ENCODE measurements at places on chromosomes 5 and 9. TPM values are rescaled to one million over a fixed set of nuclear protein-coding genes. Genes with fewer than 3 reads are reported as not detected.

- no peak for DNase-seq
Observed at GRCh38 chr5:103929338-103930013, 366.9 kb upstream of the NUDT12 start.

GRCh38 chr9:136645903-136646754 is 16.6 kb upstream of the EGFL7 start:
- no peak for DNase-seq

- no peak for DNase-seq
Observed at GRCh38 chr5:91928754-91929521, 545.8 kb upstream of the ARRDC3 start.

DNA sequence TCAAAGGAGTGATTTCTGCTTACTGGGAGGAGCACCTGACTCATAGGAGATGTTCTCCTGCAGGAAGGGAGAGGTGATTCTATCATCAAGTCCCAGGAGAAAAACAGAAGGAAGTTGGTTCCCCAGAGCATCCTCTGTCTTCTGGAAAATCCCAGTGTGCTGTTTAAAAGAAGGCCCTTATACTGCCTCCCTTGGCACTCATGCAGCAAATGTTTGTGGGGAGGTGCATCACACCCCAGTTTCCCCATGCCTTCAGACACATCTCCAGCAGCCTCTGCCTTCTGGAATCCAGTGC is 63.1 kb downstream of the PPARGC1B start:
- no peak for DNase-seq

GRCh38 chr9:134955801-134956200 is 38.1 kb upstream of the FCN1 start:
- no peak for DNase-seq

DNA sequence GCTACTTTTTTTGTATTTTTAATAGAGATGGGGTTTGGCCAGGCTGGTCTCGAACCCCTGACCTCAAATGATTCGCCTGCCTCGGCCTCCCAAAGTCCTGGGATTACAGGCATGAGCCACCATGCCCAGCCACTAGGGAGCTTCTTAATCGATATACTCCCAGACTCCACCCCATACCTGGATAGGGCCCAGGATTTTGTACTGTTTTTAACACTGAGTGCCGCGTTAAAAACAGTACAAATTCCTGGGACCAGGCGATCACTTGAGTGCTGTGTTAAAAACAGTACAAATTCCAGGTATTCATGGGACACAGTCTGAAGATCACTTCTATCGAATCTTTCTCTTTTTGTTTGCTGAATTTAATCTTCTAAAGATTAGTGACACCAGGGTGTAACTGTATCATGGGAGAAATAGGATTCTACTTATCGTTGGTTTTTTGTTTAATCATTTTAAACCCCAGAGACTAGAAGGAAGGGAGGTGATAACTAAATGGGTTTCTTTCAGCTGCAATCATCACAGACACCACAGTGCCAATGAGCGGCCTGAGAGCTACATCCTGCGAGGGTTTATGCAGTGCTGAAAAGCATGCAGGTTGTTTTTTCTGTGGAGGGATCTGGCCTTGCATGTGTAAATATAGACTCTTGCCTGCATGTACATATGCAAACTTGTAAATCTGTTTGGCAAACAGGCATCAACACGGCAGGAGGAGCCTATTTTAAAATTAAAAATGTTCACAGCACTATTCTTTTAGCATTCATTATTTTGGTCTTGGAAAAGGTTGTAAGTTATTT is 303.8 kb upstream of the WWC1 start:
- no peak for DNase-seq

- peak; percentile 75 for DNase-seq
Observed at GRCh38 chr9:89318123-89319014, at the start of gene SECISBP2. Gene SECISBP2, plus strand, starts transcription at chr9:89318500. Its CDS starts 77 bp downstream, at chr9:89318577.

- DNase-seq, result no peak
Observed at GRCh38 chr5:152593388-152593787, 188.3 kb upstream of the NMUR2 start.

DNA sequence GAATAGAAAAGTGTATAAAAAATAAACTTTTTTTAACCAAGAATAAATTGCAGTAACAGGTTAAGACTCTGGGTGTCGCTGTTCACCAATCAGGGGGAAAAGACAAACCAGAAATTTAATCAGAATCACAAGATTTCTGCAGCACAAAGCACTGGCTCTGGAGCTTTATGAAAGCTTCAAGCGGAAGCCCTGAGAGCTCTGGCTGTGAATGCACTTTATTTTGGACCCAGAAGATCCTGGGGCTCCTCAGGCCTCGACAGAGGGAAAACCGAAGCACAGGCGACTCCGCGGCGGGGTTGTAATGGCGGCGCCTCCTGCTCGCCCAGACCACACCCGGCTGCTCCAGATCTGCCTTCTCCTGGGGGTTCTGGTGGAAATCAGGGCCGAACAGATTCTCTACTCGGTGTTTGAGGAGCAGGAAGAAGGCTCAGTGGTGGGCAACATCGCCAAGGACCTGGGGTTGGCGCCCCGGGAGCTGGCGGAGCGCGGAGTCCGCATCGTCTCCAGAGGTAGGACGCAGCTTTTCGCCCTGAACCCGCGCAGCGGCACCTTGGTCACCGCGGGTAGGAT is at the start of gene PCDHGA4:
Gene PCDHGA4 (plus strand): TSS at position 122 of the 570 bp plus-strand sequence. CDS start 87 bp downstream, at position 209.
- no peak for DNase-seq

GRCh38 chr5:33524476-33524875 is 83.7 kb downstream of the TARS1 start:
- DNase-seq, result no peak

GRCh38 chr9:7879551-7880245 is 80.1 kb upstream of the DMAC1 start:
- no peak for DNase-seq

DNA sequence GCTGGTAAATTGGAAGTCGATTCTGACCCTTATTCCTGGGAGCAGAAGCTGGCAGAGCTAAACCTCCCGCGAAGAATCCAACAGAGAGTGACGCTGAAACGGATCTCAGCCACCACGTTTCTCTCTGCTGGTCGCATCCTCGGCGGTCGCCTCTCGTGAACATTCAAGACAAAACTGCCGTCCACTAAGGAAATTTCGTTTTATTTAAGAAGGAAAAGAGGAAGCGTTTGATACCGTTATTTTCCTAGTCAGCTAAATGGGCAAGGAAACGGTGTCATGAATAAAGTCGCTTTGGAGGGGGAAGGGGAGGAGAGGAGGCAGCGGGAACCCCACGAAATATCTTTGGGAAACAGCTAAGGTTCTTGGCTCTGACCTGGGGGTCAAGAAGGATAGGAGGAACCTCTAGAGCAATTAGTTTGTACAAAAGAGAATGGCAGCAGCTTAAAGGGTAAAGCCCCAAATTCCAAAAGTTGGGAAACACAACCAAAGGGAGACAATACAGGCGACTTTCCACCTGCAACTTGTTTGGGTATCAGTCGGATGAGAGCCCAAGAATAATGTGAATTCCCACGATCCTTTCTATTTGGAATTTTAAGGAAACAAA is 1.9 kb downstream of the FOXB2 start:
- DNase-seq, result no peak

DNA sequence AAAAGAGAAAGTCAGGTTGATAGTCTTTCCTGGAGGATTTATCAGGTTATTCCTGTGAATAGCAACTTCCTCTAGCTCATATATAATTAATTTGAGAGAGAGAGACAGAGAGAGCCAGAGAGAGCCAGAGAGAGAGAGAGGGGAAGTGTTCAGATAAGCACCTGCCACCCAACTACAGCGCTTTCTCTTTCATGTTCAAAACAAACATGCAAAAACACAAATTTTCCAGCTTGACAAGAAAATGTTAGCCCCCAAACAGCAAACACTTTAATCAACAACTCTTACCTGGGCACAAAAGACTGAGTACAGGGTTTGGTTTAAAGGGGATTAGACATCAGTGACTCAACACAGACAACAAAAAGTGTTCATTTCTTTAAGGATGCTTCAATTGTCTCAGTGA is 61.7 kb upstream of the PLPP6 start:
- DNase-seq, result no peak

DNA sequence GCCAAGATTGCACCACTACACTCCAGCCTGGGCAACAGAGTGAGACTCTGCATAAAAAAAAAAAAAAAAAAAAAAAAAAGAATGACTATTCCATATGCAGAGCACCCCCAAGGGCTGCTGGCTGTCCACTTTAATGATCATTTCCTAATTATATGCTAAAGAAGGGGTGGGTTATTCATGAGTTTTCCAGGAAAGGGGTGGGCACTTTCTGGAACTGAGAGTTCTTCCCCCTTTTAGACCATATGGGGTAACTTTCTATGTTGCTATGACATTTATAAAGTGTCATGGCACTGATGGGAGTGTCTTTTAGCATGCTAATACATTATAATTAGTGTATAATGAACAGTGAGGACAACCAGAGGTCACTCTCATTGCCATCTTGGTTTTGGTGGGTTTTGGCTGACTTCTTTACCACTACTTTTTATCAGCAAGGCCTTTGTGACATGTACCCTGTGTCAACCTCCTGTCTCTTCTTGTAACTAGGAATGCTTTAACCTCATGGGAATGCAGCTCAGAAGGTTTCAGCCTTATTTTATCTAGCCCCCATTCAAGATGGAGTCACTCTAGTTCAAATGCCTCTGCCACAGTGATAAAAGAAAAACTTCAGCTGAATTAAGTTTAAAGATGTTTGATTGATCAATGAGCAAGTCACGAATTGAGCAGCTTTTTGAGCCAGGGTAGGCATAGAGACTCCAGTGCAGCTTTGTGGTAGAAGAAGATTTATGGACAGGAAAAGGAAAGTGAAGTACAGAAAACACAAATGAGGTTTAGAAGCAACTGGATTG is 7.1 kb upstream of the NANS start:
- no peak for DNase-seq

GRCh38 chr5:64144425-64145215 is 21.0 kb upstream of the RNF180 start:
- DNase-seq, result no peak

DNA sequence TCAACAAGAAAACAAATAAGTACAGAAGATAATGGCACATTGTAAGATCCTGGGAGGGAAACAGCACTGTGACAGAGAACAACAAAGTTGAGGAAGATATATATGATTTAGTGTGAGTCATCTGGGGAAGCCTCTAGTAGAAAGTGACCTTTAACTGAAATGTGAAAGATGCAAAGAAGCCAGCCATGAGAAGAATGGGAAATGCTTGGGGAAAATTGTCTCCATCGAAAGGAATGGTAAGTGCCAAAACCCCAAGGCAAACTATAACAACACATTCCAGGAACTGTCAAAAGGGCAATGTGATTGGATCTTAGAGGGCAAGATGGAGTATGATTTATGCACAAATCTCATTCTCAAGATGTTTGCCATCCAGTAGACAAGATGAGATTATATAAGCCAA is 537.8 kb upstream of the BRINP1 start:
- no peak for DNase-seq

- DNase-seq, result no peak
Observed at GRCh38 chr9:134778156-134778555, 102.5 kb upstream of the FCN2 start.

- no peak for DNase-seq
Observed at GRCh38 chr9:76717176-76717575, 47.1 kb upstream of the PCA3 start.

- DNase-seq, result no peak
Observed at GRCh38 chr5:39658866-39659265, 234.1 kb upstream of the DAB2 start.

DNA sequence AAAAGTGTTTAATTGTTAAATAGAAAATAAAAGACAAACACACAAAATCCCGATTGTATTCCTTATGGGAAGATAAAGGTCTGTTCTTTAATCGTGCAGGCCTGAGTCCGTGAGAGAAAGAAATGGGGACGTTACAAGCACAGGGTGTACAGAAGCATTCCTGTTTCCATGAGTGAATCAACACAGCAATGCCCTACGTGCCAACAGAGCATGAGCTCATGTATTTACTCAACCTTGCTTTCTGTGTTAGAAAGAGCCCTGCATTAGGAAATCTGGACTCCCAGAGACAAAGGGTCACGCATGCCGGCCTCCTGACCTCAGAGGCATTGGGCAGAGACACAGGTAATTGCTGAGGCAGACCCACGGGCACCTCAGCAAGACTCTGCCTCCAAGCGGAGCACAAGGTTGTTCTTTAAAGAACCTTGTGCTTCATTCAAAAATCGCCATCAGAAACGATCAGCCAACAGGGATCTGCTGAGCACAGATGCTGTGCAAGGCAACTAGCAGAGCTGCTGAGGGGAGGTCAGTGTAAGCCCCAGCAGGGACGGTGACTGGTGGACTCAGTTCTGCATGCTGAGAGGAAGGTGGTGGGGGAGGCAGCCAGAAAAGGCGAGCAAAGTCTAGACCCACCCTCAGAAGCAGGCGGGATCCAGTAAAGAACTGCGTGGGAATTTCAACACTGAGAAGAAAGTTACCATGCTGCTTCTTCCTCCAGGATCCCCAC is 101.0 kb downstream of the TLE1 start:
- DNase-seq, result no peak

DNA sequence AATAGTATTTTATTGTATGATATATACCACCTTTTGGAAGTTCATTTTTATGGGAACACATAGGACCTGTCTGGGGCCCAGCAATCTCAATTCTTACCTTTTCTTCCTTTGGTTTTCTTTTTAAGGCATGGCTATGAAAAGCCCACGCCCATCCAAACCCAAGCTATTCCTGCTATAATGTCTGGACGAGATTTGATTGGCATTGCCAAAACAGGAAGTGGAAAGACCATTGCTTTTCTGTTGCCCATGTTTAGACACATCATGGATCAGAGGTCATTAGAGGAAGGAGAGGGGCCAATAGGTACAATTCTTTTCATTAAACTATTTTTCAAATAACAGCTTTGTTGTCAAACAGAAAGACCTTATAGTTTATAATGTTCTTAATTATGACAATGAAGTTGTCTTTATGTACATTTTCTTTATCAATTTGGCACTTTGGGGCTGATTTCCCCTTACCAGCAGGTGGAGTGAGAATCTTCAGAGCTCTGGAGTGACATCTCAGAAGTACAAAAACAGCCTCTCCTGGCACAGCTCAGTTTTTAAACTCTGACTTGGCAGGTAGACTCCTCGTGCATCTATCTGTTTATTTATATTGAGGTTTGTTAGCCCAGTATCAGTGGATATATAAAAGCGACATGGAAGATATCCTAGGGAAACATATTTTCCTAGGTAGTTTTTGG is 25.8 kb downstream of the DDX46 start:
- DNase-seq, result no peak

- DNase-seq, result no peak
Observed at GRCh38 chr5:158820891-158821290, 278.8 kb downstream of the EBF1 start.

PCDHGB5 gene
- total RNA-seq, result 7.2 TPM

GMCL2 gene
- not detected for total RNA-seq

TMEM174 gene
- total RNA-seq, result not detected

FBP2 gene
- not detected for total RNA-seq

HARS2 gene
- 22.7 TPM for total RNA-seq

ZNF366 gene
- 2.1 TPM for total RNA-seq

OMD gene
- total RNA-seq, result 21.9 TPM

FAM78A gene
- total RNA-seq, result 2.9 TPM

TNFSF15 gene
- 1.5 TPM for total RNA-seq

CDKN2B gene
- 110 TPM for total RNA-seq

HTR4 gene
- total RNA-seq, result not detected

PCDHGA9 gene
- total RNA-seq, result 4.9 TPM

GABRA1 gene
- total RNA-seq, result not detected

DHFR gene
- 6.2 TPM for total RNA-seq

DDX46 gene
- 19.6 TPM for total RNA-seq

SPINK4 gene
- total RNA-seq, result not detected

PNPLA7 gene
- total RNA-seq, result 1.0 TPM
